ENCODE measurements at places on chromosomes 1 and 21. TPM values are rescaled to one million over a fixed set of nuclear protein-coding genes. Genes with fewer than 3 reads are reported as not detected.
A peak's percentile ranks its signal among the peaks of the same experiment; 100 is the strongest.

DNA sequence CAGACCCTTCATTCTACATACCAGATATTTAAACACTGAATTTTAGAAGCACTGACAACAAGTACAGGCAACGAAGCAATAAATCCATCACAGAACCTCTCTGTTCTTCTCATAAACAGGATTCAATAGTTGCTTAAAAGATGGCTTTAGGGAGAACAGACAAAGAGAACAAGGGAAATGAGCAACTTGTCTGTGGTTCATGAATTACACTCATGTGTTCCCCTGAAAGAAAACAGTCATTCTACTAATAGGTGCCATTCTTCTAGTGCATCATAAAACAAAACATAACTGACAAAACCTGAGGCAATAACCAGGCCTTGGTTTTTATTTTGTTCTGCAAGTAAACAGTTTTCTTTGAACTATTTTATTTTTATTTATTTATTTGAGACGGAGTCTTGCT, 6.8 kb downstream of the GNL2 start:
- no peak for DNase-seq

- no peak for DNase-seq
Observed at GRCh38 chr21:25559746-25560145, 47.5 kb downstream of the MRPL39 start.

- no peak for DNase-seq
Observed at GRCh38 chr1:3819771-3820200, 23.5 kb upstream of the LRRC47 start.

- DNase-seq, result no peak
Observed at GRCh38 chr1:30283199-30283962, 440.0 kb downstream of the MATN1 start.

GRCh38 chr1:17239420-17239819, 9.5 kb upstream of the PADI3 start:
- DNase-seq, result peak; percentile 91

- DNase-seq, result no peak
Observed at GRCh38 chr21:41868062-41868710, 11.0 kb downstream of the PRDM15 start.

GRCh38 chr21:28221984-28222383, 770.7 kb downstream of the LTN1 start:
- DNase-seq, result no peak

Gene RGS16
- 0.13 TPM for polyA plus RNA-seq

DNA sequence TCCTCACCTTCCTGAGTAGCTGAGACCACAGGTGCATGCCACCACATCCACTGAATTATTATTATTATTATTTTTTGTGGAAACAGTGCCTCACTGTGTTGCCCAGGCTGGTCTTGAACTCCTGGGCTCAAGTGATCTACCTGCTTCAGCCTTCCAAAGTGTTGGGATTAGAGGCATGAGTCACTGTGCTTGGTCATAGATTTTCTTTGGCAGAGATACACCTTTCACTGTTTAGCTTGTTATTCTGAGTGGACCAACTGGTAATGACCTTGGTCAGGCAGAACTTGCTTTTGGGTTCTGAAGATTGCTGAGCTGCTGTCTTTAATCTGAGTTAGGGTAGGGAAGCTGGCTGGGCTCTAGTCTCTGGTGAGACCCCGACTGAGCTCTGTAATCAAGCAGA, 66.8 kb downstream of the DNAH14 start:
- no peak for DNase-seq

Gene LY9
- 0.05 TPM for polyA plus RNA-seq

DNA sequence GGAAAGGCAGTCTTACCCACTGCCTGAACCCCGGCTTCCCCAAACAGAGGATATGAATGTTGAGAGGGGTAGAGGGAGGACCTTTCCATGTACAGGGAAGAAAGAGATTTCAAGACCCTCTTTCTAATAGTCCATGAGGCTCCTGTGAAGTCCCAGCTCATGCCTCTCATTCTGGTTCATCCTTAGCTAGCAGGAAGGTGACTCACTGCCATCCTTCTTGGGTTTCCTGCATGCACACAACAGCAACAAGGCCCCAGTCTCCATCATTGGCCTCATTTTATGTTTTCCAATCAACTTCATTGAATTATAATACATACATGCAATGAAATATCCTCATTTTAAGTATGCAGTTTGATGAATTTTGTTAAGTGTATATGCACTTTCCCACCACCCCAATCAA, 46.2 kb downstream of the SYT2 start:
- DNase-seq, result no peak

GRCh38 chr1:94912263-94913184, 14.4 kb downstream of the CNN3 start:
- no peak for DNase-seq

DNA sequence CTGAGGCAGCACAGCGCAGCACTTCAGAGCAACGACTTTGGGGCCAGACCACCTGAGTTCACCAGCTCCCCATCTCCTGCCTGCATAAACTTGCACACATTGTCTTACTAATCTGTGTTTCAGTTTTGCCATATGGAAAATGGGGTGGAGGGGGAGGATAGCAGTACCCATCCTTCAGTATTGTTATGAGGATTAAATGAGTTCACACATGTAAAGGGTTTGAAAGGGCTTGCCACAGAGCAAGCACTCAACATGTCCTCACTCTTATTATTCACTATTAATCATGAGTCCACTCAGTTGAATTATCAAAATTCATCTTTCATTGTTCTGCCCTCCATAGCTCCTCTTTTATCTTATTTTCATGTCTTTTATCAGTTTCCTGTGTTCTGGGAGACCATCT, 40.1 kb upstream of the BMP8B start:
- DNase-seq, result no peak

DNA sequence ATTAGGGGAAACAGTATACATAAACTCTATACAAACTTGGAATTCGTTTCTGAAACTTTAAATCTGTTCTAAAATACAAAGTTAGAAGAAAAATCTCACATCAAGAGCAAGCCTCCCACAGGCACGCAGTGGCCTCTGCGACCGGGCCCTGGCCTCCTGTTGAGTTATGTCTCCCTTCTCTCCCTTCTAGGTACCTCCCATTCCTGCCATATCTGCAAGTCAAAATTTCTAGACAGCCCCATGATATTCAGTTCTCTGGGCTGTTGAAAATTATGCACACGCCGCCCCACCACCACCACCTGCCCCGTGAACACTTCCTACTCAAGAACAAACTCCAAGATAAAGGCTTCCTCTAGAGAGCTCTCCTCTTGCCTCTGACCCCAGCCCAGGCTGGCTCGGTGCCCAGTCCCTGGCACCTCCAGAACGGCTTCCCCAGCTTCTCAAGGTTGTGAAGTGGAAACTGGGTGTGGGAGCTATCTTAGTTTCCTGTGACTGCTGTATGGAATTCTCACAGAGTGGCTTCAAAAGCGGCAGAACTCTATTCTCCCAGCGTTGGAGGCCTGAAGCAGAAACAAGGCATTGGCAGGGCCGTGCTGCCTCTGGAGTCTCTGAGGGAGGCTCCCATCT, 37.7 kb upstream of the LRP8 start:
- DNase-seq, result no peak

GRCh38 chr21:45573452-45574035, 31.3 kb upstream of the SLC19A1 start:
- DNase-seq, result no peak

GRCh38 chr1:47830021-47830420, 167.2 kb downstream of the TRABD2B start:
- no peak for DNase-seq

Gene PEX19
- polyA plus RNA-seq, result 24.8 TPM

DNA sequence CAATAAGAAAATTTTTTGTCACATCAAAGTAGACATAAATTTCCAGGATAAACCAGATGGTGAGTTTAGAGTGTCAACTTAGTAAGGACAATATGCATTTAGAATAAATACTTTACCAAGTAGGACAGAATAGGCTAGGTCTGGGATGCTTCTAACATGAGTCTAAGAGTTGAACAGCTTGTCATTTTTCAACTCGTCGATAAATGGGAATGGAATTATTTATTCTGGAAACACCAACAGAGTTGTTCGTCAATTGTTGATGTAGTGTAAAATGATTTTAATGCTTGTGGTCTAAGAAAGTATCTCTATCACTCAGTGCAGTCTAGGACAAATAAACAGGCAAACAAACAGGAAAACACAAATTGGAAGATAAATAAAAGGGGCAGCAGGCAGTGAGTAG, 358.4 kb upstream of the ST6GALNAC5 start:
- no peak for DNase-seq

Gene MUL1
- 24.5 TPM for polyA plus RNA-seq

- no peak for DNase-seq
Observed at GRCh38 chr1:54297596-54298283, 97.8 kb downstream of the MRPL37 start.

- no peak for DNase-seq
Observed at GRCh38 chr21:39863111-39863510, 4.1 kb upstream of the PCP4 start.

Gene GJA4
- not detected for polyA plus RNA-seq

Gene SNX7
- 29.5 TPM for polyA plus RNA-seq

DNA sequence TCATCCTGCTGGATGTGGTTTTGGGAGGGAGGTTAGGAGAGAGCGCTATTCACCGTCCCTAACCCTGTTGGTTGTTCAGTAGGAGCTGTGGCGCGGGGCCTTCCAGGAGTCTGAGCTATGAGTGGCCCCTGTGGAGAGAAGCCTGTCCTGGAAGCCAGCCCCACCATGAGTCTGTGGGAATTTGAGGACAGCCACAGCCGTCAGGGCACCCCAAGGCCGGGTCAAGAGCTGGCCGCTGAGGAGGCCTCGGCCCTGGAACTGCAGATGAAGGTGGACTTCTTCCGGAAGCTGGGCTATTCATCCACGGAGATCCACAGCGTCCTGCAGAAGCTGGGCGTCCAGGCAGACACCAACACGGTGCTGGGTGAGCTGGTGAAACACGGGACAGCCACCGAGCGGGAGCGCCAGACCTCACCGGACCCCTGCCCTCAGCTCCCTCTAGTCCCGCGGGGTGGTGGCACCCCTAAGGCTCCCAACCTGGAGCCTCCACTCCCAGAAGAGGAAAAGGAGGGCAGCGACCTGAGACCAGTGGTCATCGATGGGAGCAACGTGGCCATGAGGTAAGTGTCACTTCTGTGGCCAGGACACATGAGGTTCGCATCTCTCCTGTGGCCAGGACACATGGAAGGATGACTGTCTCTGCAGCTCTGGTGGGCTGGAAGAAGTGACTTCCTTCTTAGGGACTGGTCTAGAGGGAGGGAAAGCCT, 1.2 kb downstream of the ZC3H12A start:
- DNase-seq, result no peak

Gene TTC3
- 34.2 TPM for polyA plus RNA-seq

DNA sequence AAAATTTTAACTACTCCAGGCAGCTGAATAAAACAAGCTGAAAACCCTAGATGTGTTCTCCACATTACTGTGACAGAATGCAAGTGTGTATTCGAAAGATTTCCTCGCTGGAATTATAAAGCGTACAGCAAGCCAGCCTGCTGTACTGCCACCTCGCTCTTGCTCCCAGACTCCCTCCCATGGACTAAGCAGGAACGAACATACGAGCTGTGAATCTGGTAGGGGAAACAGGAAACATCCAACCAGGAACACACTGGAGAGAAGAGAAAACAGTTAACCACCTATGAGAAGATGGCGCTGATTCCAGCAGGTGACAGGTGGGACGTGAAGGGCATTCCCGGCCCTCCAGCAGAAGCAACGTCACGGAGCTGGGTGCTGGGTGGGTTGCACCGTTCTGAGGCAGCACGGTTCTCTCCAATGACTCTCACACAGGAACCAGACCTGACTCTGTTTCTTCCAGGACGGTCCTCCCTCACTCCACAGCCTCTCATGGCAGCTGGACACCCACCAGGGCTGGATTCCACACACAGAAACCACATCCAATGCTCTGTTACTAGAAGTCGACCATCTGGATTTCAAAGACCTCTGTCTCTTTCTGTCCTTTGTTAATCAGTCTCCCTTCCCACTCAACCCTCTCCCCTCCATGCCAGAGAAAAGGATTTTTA, 219.2 kb downstream of the RERE start:
- no peak for DNase-seq

DNA sequence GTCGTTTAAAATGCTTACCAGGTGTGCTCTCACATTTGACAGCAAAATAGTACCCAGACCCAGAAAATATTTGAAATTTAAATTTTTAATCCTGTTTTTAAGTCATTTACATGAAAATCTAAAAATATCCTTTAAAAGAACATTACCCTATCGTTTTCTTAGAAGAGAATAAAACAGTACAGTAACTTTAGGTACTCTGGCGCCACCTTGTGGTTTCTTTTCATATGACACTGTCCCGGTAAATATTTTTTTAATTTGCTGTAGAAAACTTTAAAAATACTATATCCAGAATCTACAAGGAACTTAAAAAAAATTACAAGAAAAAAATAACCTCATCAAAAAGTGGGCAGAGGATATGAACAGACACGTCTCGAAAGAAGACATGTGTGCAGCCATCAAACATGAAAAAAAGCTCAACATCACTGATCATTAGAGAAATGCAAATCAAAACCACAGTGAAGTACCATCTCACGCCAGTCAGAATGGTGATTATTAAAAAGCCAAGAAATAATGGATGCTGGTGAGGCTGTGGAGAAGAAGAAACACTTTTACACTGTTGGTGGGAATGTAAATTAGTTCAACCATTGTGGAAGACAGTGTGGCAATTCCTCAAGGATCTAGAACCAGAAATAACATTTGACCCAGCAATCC, 129.2 kb downstream of the RGS21 start:
- DNase-seq, result no peak

DNA sequence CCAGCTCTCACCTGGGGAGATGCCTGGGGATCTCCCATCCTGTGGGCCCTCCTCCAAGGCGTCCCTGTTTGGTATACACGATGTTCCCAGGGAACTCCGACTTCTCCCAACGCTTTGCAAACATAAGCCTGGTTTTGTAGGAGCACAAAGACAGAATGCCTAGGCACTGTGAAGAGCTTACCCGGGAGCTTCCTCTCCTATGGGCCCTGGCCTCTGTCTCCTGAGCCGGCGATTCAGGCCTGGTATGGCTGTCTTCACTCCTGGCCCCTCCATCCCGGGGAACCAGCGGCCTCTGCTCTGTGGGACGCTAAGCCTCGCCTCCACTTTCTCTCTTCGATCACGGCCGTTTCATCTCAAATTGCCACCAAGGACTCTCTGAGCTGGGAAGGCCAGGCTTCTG, 59.6 kb upstream of the ACTRT2 start:
- no peak for DNase-seq

Gene ALX3
- polyA plus RNA-seq, result not detected

- no peak for DNase-seq
Observed at GRCh38 chr1:7278827-7279765, 492.0 kb upstream of the VAMP3 start.

GRCh38 chr1:227422581-227422980, 104.3 kb upstream of the CDC42BPA start:
- DNase-seq, result no peak

Data from A549 (cell line).